T-helper 22 cell (primary cell): ENCODE measurements at places on chromosomes 7 and 10.

- no peak for DNase-seq
These were observed 199.5 kb downstream of the SKAP2 start for GRCh38 chr7:26664735-26665416.

GRCh38 chr10:27625452-27626211 is 120.0 kb downstream of the MKX start:
- DNase-seq, result no peak

DNA sequence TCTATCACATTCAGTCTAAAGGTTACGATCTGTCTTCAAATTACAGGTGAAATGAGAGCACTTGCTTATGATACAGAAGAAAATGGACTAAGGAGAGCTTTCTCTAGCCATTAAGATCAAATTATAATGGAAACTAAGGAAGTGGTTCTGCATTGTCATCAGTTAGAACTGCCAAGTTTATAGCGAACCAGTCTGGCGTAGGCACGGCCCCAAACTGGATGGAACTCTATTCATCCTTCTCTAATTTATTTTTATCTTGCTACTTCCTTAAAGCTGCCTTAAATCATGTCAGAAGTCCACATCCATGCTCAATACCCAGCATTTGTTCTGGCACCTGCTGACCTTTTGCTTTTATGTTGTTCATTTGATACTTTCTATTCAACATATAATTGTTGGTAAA is 63.7 kb upstream of the APBB1IP start:
- no peak for DNase-seq

GRCh38 chr7:149624006-149624405 is 126.4 kb upstream of the ZNF746 start:
- DNase-seq, result peak; percentile 27

GRCh38 chr10:80730522-80730921 is 192.8 kb downstream of the SH2D4B start:
- no peak for DNase-seq

GRCh38 chr10:21020545-21020944 is 123.4 kb upstream of the NEBL start:
- DNase-seq, result no peak

DNA sequence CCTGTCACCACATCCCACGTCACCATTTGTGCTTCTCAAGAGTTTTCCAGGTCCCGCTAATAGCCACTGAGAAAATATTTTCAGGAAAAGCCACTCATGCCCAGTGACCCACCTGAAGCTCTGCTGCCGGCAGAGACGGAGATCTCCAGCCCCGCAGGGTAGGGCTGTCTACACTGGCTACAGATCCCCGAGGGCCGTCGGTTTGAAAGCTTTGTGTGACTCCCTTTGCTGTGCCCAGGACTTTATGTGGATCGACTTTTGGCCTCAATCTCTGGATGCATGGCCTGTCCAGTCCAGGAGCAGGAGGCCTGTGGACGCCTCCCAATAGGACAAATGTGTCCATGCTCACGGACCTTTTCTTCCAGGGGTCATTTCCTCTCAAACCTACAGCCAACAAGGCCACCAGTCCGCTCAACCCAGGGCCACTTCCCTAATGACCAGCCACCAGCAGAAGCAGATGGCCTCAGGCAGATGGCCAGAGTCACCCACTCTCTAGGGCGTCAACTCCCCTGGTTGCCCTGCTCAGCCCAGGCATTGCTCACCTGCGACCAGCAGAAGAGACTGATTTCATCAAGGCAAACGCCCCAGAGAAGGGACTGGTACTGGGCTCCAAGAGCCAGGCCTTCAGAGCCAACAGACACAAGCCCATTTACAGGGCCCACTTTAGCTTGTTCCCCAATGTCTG is 76.4 kb downstream of the OAT start:
- DNase-seq, result no peak

DNA sequence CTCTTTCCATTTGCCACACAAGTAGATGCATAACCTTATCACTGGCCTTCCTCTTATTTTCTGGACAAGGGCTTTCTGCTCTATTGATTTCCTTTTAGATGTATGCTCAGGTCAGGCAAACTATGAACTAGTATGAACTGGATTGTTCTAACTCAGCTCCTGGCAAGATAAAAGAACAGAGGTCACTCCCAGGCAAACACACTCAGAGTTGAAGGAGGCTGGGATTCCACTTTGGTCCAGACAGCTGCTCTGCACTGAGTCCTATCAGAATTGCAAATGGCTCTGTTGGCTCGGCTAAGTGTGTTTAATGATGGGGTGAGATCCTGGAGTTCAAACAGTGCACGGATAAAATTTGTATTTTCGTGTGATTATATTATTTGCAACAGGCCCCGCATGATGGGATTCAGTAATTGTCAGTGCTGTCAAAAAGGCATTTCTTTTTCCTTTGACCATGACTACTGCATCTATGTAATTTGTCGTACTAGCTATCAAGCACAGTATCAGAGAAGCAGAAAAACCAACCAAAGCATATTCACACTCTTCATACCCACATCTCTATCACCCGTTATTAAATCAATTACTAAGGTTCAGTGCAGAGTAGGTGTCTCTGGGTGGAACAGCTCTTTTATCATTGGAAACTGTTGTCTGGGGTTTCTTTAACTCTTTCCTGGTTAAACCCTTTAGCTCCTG is 288.1 kb upstream of the PRKCQ start:
- DNase-seq, result no peak

DNA sequence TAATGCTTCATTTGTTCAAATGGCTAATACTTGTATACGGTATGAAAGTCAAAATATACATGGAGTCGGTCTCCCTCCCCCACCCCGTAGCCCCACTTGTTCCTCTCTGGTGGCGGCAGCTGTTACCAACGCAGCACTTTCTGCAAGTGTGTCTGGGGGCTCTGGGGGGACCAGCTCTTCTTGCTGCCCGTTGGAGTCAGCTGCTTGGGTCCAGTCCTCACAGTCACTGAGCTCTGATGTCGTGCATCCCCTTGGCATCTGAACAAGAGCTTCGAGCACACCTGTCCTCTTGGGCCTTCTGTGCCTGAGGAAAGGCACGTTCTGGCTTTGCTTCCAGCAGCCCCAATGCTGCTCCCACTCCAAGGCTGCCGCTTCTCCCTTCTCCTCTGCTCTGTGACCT is 493.1 kb downstream of the PLXNA4 start:
- DNase-seq, result no peak

GRCh38 chr10:102564209-102564834 is 60.5 kb downstream of the SUFU start:
- no peak for DNase-seq

GRCh38 chr10:6445671-6446316 is 134.3 kb downstream of the PRKCQ start:
- peak; percentile 9 for DNase-seq

DNA sequence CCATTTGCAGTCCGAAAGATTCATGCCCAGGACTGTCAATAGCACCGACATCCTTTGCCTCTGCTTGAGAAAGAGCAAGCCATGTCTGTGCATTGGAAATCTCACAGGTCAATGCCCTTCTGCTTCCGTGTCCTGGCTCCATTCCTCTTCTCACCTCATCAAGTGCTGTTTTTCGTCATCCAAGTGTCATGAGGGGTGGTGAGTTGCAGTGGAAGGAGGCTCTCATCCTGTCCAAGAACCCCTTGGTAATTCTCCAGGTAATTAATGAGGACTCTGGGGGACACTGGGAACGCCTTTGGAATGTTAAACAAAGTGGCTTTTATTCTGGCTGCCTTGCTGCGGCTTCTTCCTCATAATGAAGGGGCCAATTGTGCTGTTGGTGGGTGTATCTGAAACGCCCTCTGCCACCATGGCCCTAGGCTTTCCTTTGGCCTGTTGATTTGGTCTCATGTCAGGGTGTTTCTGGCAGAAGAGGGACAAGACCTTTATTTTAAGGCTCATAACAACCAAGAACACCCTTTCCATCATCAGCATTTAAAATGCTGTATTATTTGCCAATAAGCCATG is 57.7 kb downstream of the PPP1R3C start:
- DNase-seq, result no peak

GRCh38 chr10:86285136-86285790 is 81.3 kb downstream of the GRID1 start:
- no peak for DNase-seq

DNA sequence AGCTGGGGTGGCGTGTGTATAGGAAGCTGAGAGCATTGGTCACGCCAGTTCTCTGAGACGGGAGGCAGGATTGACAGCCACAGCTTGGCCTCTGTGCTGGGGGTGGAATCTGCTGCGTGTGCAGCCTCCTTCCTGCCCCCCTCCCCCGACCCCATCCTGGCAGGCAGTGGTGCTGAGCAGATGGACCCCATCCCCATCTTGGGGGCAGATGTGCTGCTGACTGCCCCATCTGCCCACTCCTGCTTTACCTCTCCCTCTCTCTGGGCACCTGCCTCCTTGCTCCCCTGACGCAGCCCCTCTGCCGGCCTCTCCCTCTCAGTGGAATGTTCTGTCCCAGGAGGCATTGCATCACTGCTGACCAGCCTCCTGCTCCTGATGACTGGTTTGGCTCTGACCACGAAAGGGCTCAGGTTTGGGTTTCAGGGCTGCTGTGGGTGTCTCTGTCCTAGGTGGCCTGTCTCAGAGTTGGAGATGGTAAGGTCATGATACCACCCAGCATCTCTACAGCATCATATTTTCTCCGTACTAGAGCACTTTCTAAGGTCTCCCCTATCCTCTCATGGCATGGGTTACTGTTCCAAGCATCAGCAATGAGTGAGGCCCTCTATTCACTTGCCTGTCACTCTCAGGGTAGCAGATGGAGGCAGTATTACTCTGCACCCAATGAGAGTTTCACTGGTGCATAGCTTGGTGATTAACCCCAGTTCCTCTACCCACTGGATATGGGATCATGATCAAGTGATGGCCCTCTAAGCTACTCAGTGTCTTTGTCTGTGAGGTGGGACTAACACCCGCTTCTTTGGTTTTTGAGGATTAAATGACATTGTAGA is 81.9 kb downstream of the RBM20 start:
- DNase-seq, result no peak

- no peak for DNase-seq
These were observed 23.9 kb downstream of the CUL1 start for GRCh38 chr7:148722340-148723165.

GRCh38 chr7:936386-937054 is 18.0 kb downstream of the ADAP1 start:
- DNase-seq, result no peak

DNA sequence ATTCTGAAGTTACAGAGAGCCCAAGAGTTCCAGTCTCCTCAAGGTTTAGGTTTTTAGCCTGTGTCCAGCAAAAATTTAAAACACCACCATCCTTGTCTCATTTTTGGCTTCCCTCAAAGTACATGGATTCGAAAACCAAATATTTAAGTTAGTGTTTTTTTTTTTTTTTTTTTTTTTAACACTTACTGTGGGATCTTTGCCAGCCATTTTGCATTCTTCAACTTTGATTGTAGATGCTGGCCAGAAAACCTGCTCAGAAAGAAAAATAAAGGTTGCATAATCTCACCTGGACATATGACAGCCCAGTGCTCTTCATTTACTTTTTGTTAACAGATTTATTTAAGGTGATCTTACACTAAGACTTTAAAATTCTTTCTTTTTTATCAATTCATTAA is 91.6 kb downstream of the SEMA3C start:
- no peak for DNase-seq

DNA sequence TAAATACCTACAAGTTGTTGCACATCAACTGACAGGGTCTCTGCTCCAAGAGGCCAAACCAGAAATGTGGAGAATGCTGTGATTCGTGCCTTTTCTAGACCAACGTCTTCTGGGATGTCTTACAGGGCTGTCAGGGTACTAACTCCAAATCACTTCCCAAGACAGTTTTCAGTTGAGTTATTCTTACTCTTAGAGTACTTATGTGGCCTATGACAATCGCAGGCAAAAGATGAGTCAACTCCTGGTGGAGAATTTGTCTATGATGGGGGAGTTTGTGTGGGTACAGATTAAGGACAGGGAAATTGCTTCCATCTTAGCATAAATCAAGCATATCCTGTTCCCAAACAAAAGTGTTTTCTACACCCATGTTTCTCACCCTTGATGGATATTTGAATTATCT is 734.8 kb downstream of the TNS3 start:
- no peak for DNase-seq

- no peak for DNase-seq
These were observed 142.3 kb upstream of the UNC5B start for GRCh38 chr10:71069909-71070666.

- DNase-seq, result no peak
These were observed 166.0 kb downstream of the FANK1 start for GRCh38 chr10:126062131-126063032.

DNA sequence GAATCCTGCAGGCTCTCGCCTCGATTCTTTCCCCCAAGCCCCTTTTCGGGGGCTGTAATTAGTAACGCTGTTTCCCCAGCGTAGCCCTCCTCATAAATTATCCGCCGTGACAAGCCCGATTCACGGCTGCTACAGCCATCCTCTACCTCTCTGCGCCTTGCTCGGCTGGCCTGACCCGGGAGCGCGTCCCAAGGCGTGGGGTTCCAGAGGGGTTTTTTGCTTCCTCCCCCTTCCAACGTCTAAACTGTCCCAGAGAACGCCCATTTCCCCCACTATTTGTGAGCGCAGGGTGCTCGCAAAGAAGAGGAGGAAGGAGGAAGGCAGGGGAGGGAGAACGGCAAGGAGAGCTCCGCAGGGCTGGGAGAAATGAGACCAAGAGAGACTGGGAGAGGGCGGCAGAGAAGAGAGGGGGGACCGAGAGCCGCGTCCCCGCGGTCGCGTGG is 880 bp downstream of the HOXA5 start:
- no peak for DNase-seq

DNA sequence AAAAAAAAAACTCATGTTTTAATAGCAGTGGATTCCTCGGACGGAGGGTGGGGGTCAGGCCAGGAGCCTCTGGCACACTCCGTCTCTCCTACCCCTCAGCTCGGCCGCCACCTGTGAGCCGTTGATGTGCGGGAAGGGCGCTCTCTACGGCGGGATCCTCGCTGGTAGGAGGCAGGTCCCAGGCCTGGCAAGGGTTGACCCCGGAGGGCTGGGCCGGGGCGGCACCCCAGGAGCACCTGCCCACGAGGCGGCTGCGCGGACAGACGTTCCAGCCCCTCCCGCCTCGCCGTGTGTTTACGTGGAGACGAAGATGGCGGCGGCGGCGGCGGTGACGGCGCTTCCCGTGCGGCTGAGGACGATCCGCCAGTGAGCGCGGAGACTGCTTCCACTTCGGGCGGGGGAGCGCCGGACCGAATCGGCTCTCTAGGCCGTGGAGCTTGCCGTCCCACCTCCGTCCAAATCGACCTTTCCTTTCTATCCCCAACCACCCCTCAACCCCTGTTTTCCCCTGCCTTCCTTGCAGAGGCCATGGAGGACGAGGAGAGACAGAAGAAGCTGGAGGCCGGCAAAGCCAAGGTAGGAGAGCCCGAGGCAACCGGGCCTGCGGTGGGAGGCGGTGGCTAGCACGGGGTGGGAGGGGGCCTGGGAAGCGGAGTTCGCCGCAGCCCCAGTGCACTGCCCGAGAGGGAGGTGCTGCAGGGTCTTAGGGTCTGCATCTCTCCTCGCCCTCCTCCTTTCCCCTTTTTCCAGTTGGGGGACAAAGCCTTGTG is at the start of gene AKAP9:
Gene AKAP9 (plus strand): TSS at position 291 of the 770 bp plus-strand sequence. CDS start 238 bp downstream, at position 529.
- peak; percentile 81 for DNase-seq

GRCh38 chr10:6929148-6929830 is 349.2 kb upstream of the PRKCQ start:
- DNase-seq, result no peak

- no peak for DNase-seq
These were observed 36.2 kb downstream of the TOMM7 start for GRCh38 chr7:22786290-22786932.
